ENCODE measurements at places on chromosomes 5 and 9.

DNA sequence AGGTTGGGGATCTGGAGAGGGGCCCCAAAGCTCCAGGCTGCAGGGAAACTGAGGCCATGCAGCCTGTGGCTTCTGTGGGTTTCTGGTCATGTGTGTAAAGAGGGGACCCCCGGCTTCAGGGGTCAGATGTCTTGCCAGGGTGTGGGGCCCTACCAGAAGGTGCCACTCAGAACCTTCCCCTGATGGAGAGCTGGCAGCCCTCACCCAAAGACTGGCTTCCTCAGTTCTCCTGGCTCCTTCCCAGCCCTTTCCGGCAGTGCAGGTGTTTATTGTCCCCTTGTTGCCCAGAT is 11.6 kb upstream of the LAMC3 start:
- DNase-seq = no peak

DNA sequence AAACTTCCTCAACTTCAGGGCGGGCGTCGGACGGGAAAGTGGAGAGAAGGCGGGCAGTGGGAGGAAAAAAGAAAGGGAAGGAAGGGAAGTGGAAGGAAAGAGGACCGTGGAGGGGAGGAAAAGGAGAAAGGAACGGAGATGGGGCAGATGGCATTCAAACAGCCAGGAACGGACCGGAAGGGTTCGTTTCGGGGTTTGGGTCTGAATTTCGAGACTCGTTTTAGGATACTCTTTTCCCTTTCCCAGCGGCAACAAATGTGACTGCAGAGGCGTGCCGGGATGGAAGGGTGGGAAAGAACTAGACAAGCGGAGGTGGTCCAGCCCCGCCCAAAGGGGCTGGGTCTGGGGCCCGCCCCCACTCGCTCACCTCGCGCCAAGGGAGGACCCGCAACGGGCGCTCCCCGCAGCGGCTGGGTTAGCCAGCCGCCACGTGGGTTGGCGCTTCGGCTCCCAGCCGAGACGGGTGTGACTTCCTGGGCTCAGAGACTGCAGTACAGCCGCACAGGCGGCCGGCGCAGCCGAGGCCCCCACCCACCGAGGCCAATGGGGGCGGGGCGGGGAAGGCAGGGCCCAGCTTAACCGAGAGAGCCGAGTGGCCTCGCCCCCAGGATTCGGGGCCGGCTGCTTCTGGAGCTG is 2.7 kb downstream of the VCAN start:
- no peak for DNase-seq

DNA sequence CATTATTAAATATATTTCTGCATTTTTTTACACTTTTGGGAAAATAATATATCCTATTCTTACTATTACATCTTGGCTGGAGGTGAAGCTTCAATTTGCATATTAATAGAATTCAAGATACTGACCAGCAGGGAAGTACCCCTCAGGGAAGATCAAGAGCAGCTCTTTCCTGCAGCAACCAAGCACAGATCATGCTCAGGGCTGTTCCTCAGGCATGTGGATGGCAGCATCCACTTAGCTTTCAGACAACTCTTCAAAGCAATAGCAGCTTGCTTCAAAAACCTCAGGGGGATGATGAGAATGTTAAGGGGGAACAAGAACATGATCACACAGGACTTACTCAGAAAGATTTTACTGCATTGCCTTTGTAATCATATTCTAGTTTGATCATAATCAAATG is 731.8 kb downstream of the SEMA5A start:
- no peak for DNase-seq

GRCh38 chr9:116717150-116717549 is 30.0 kb downstream of the TRIM32 start:
- no peak for DNase-seq

DNA sequence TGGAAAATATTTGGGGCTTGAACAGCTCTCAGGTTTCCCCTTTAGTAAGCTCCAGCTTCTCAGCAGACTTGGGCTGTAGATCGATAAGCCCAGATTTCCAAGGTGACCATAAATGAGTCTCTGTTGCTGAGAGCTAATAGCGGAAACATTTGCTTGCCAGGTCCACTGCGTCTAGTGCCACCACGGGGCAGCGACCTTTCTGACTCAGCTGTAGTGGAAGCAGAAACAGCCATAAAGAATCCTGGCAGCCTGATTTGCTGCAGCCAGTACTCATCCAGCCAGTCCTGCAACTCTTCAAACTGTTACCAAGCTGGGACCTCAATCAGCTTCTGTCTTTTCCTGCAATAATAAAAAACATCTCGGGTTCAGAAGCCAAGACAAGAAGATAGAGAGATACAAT is 241.7 kb downstream of the DOCK8 start:
- no peak for DNase-seq

DNA sequence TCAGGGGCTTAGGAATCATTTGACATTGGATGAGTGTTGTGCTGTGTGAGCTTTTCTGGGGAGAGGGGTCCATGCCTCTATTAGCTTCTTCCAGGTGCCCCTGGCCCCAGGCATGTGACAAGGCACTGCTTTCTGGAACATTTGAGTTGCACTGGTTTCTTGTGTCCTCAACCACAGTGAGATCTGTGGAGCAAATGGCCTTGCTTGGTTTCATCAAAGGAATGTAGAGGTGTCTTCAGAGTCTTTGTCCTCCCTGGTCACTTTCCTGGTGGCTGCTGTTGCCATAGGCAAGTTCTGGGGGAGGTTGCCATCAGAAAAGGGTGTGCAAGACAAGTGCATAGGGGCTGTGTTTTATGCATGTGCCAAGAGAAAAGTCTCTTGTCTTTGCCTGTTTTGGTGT is 157.5 kb downstream of the MACROH2A1 start:
- no peak for DNase-seq

- DNase-seq = peak; percentile 10
Measured at GRCh38 chr9:112378328-112379176, 1.4 kb upstream of the HSDL2 start.

DNA sequence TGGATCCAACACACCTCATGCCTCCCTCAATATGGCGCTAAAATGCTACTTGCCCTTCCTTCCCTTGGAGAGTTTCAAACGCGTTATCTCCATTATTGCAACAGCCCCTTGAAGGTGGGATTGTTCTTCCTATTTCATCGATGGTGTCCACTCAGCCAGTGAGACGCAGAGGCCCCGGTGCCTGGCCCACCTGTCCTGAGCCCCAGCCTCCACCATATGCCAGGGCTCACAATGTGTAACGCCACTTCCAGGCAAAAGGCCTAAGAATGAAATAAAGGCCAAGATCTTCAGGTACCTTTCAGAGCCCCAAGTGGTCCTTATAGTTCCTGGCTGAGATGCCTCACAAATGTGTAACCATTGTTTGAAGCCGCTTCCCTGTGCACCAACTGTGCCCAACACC is 170.7 kb upstream of the PHYKPL start:
- no peak for DNase-seq

GRCh38 chr9:75964427-75964826 is 74.0 kb downstream of the PCSK5 start:
- DNase-seq = no peak

- no peak for DNase-seq
Measured at GRCh38 chr9:8514760-8515159, 715.2 kb upstream of the DMAC1 start.

DNA sequence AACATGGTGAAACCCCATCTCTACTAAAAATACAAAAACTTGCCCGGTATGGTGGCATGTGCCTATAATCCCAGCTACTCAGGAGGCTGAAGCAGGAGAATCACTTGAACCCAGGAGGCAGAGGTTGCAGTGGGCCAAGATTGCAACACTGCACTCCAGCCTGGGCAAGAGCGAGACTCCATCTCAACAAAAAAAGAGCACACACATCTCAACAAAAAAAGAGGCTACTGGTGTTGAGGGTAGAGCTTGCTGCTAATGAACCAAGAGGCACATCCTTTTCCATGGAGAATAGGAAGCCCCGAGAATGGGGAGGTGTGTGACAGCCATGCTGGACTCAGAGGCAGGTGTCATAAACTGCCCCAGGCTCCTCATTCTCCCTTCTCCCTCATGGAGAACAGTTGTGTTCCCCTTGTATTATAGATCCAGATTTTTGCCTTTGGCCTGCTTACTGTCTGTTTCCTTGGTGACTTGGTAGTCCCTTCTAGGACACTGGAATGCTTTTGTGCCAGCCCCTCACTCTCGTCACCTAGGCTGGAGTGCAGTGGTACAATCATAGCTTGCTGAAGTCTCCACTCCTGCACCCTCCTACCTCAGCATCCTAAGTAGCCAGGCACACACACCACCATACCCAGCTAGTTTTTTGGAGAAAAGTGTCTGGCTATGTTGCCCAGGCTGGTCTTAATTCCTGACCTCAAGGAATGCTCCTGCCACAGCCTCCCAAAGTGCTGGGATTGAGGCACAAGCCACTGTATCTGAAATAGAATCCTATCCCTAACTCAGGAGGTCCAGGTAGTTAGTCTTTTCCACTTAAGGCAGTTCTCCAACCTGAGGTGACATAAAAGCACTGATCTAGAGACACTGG is 5.1 kb downstream of the RPL12 start:
- DNase-seq = no peak

DNA sequence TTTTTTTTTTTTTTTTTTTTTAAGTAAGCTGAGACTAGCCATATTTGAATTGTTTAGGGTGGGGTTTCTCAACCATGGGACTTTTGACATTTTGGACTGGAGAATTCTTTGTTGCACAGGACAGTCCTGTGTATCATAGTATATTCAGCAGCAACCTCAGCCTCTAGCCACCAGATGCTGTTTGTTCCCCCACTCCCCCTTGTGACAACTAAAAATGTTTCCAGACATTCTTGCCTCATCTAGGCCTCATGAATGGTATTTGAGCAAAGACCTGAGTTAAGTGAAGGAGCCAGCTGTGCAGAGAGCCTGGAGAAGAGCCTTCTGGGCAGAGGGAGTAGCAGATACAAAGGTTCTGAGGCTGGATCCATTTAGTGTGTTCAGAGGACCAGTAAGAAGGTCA is 155.9 kb downstream of the SGCD start:
- no peak for DNase-seq

DNA sequence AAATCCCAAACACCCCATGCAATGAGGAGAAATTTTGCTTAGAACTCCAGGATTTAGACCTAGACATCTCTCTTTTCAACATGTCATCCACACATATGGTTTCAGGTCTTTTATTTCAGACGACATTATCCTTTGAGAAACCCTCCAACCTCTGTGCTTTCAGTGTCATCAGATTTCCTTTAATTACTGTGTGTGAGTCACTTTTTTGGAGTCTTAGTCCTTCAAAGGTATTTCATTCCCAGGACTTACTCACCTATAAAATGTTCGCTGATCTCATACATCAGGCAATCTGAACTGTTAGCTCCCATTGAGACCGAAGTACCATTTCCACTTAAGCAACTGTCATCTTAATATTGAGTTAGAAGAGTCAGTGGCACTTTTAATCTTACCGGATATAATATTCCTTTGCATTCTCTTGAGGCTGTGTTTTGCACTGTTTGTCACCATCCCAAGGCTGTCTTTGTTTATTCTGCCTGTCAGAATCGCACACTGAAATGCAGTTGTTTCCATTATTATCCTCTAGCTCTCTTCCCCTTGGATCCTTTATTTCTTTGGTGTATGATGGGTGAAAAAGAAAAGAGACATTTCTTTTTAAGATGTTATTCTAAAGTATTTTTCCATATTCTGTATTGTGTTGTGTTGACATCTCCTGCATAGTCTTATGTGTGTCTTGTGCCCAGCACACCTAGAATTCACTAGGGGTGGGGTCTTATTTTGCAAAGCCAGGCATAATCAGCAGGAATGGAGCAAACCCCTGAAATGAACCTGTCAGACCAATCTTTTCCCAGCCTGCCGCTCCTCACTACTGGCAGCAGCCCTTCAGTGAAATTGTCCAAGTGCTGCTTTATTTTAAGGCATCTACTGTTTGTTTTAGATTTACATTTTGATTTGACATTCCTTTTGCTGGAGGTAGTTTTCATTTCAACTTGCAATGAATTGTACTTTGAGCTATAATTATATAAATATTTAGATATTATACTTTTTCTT is 155.4 kb downstream of the PAM start:
- no peak for DNase-seq

DNA sequence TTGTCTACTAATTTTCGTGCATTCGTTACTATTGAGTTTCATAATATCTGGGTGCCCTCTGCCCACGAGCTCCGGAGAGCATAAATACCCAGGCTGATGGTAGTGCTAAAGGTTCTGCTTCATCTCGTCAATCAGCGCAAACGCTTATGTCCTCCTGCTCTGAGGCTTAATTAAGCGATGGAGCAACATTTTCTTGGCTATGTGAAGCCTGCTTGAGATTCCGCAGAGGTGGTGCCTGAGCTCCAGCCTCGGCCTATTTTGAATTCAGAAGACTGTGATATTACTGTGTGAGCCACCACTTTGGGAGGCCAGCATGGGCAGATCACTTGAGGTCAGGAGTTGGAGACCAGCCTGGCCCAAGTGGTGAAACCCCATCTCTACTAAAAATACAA is 44.8 kb downstream of the ANXA2R start:
- no peak for DNase-seq

DNA sequence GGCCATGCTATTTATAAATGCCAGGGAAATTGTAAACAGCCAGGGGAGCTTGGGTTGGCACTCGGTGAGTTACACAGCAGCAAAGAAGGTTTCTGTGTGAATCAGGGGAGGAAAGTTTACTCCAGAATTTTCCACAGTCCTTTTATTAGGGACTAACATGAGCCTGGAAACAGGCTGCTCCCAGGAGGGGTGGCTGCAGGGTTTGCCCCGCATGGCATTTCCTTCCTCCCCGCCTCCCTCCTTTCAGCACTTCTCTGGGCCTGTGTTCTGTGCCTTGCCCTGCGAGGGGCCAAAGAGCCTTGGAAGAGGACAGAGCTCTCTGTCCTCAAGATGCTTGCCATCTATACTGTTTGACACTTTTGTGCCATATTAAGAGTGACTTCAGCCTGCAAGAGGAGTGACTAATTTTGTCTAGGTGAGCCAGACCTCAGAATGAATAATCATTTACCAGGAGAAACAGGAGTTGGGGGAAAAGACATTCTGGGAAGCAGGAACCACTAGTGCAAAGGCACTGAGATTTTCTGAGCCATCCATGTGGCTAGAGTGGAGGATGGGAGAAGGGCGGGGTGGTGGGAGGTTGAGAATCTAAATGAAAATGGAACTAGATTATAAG is 1.8 kb downstream of the GSN start:
- no peak for DNase-seq

DNA sequence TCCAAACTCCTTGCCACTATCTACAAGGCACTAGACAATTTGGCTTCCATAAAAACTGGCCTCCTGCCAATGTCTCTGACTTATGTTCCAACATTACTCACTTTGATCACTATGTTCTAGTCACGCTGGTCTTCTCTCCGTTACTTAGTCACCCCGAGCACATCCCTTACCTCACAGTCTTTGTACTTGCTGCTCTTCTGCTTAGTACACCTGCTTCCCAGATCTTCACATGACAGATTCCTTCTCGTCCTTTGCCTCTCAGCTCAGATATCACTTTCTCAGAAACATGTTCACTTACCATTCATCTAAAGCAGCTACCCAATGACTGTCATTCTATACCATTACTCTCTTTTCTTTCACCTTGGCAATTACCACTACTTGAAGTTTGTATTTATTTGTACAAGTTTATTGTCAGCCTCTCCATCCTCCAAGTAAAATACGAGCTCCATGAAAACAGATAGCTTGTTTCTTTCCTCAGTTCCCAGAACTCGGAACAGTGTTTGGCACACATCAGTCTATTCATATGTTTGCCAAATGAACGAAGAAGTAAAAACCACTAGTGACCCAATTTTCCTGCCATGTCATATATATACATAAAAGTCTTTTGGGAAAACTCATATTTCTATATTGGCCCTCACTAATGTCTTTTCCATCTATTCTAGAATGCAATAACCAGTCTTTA is 5.9 kb upstream of the SLC22A5 start:
- no peak for DNase-seq

GRCh38 chr5:137292461-137293027 is 206.6 kb downstream of the SPOCK1 start:
- no peak for DNase-seq

Data from stimulated activated CD8-positive, alpha-beta memory T cell treated with anti-CD3 and anti-CD28 coated beads, Interleukin-7, amount 100 ng/mL, for 4 hours (primary cell).